DMS53 (cell line): ENCODE measurements at places on chromosomes 12 and 14.

GRCh38 chr12:102539651-102540553 is 59.5 kb upstream of the IGF1 start:
- peak; percentile 23 for DNase-seq

GRCh38 chr12:106740818-106741217 is 33.7 kb upstream of the RIC8B start:
- no peak for DNase-seq

GRCh38 chr12:57772429-57773322 is at the start of gene EEF1AKMT3:
Gene EEF1AKMT3, plus strand, starts transcription at chr12:57772614. Its CDS starts 111 bp downstream, at chr12:57772725.
- peak; percentile 92 for DNase-seq

DNA sequence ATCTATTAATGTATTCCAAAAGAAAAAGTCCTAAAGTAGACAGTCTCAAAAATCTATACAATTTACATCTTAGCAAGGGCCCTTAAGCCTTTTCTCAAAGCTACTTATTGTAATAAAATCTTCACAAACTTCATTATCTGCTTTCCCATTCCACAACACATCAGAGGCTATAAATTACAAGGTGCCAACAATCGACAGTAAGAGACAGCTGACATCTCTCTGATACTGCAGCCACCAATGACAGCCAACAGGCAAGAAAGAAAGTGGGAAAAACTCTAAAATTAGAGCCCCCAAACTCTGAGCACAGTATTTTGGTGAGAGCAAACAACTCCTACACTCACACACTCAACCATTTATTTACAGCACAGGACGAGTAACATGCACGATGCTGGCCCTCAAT is 2.2 kb downstream of the ANGEL1 start:
- DNase-seq: no peak

DNA sequence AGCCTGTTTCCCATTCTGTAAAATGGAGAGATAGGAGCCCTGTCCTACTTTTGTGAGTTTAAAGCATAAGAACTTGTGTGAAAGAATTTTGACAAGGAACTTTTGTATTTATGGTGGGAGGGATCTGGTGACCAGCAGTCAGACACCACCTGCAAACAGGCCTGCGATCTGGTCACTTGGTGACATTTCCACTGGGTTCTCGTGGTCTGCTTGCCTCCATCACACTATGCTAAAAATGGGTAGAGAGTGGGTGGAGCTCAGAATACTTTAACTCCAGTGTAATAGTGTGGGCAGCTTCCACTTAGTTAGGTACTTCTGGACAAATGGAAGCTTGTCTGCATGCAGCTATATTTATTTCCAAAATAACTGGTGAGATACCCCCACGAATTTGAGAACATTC is 26.5 kb upstream of the PLXNC1 start:
- DNase-seq: no peak

DNA sequence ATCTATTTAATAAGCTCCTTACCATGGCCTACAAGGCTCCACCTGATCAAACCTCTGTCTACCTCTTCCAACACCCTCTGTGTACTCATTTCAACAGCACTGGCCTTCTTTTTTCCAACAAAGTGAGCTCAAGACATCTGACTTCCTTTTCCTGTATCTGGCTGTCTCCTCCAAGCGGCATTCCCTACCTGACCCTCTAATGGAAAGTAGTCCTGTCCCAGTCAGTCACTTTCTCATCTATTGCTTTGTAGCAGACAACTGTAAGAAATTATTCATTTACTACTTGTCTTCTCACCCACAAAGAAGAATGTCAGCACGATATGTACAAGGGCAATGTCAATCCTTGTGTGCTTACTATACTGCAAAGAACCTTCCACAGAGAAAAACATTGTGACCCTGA is 149.6 kb downstream of the MED13L start:
- DNase-seq: no peak

- no peak for DNase-seq
These were observed 211.0 kb upstream of the FAR2 start for GRCh38 chr12:28938056-28938455.

DNA sequence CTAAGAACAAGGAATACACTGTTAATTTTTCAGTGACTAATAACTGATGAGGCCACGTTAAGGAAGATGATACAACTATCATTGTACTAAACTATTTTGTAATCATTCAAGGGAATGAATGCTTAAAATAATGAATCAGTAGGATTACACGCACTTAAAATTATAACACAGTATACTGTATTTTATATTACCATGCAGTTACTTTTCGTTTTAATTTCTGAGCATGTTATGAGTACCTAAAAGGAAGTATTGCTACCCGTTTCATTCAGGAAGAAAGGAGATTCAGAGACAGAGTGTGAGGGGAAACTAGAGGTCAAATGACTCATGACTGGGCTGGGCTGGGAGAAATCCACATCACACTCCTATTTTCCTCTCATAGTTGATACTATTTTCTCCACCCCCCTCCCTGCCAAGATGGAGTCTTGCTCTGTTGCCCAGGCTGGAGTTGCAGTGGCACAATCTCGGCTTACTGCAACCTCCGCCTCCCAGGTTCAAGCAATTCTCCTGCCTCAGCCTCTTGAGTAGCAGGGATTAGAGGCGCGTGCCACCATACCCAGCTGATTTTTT is 202.0 kb downstream of the PPM1H start:
- peak; percentile 33 for DNase-seq

DNA sequence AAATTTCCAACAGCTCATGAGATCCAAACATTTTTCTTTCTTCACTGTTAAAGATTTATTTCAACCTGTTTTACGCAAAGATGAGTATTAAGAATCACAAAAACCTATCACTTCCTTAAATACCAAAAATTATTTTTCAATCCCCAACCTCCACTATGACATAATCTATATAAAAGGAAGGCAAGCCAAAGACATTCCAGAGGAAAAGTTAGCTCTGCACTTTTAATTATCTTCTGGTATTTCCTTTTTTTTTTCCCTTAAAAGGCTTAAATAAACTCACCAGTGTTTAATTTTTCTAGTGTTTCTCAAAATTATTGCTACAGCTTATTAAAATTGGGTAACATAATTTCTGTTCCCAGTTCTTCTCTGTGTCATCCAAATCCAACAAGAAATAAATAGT is 75.9 kb downstream of the BMP4 start:
- DNase-seq: no peak

GRCh38 chr12:127723251-127723650 is 543.7 kb upstream of the TMEM132C start:
- no peak for DNase-seq

- DNase-seq: no peak
These were observed 41.0 kb downstream of the GSC start for GRCh38 chr14:94728950-94729349.

DNA sequence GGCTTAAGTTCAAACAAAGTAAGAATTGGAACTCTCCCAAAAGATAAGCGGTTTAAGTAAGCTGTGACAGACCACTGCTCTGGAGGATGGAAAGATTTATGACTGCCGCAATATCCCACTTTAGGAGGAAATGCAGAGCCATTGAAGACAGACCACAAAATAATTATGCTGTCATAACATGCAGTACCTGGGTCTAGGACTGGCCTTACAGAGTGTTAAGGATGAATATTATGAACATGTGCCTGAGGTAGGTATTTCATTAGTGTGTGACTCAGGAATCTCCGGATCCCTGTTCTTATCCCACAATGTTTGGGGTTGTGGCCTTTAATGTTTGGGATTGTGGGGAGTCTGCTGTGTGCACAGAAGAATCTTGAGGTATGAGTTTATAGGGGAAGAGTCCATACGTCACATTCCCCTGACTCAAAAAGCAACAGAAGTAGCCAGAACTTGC is 114.9 kb downstream of the SAMD4A start:
- DNase-seq: no peak

- peak; percentile 77 for DNase-seq
These were observed 214.7 kb downstream of the NOVA1 start for GRCh38 chr14:26382901-26383685.

GRCh38 chr12:93802698-93803423 is 125.7 kb downstream of the CRADD start:
- peak; percentile 10 for DNase-seq

GRCh38 chr12:20314328-20314727 is 54.0 kb upstream of the PDE3A start:
- no peak for DNase-seq

GRCh38 chr12:115897729-115898128 is 379.8 kb downstream of the MED13L start:
- no peak for DNase-seq

- no peak for DNase-seq
These were observed 8.0 kb upstream of the ACTN1 start for GRCh38 chr14:68986926-68987652.

GRCh38 chr14:52124791-52125684 is 56.2 kb upstream of the NID2 start:
- DNase-seq: no peak

DNA sequence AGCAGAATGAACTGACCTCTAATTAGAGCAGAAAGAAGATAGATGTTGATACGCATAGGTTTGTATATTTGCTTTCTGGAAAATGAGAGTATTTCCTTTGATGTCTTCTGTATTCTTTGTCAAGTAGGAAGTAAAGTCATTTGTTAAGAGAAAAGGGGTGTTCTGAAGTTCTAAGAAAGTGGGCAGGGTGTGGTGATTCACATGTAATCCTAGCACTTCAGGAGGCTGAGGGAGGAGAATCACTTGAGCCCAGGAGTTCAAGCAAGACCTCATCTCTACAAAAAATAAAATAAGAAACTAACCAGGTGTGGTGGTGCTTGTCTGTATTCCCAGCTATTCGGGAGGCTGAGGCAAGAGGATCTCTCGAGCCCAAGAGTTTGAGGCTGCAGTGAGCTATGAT is 2.8 kb downstream of the RHNO1 start:
- no peak for DNase-seq

- DNase-seq: no peak
These were observed 323.9 kb downstream of the TMEM132D start for GRCh38 chr12:129579879-129580278.

DNA sequence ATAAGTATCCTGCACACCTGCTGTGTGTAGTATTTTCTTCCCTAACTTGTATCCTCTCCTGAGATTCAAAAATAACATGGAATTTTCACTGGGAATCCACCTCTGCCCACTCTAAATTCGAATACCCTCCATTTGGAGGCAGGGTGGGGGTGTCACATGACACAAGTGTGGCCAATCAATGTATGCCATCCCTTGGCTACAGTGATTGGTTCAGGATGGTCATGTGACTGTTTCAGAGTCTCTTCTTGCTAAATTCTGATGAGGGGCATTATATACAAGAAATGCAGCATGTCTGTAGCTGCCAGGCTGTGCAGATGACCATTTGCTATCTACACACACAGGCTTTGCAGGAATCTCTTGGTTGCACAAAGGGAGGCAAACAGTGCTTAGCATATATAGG is 86.8 kb upstream of the TMEM132C start:
- no peak for DNase-seq

DNA sequence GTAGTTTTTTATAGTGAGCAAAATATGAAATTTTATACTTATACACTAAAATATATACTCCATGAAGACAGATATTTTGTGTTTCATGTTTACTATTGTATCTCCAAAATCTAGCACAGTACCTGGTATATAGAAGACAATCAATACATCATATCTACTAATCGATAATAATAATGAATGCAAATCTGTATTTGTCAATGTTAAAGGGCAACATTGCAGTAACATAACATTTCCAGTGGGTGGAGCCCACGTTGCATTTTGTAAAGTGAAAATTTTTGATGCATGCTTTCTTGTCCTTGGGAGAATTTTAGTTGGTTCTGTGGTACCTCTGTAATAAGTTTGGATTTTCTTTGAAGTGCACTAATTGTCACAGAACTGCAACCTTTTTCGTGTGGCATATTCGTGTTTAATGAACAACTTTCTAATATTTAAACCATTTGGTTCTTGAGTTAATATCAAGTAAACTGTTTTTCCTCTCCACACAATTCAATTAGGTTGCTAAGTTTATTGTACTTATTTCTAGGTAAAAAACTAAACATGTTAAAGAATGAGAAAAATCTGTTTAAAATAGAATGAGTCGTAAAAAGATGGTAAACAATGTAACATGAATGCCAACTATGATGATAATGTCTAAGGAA is 47.4 kb downstream of the AVPR1A start:
- peak; percentile 67 for DNase-seq

- DNase-seq: peak; percentile 47
These were observed 71.5 kb upstream of the ARHGAP5 start for GRCh38 chr14:32005628-32006027.

DNA sequence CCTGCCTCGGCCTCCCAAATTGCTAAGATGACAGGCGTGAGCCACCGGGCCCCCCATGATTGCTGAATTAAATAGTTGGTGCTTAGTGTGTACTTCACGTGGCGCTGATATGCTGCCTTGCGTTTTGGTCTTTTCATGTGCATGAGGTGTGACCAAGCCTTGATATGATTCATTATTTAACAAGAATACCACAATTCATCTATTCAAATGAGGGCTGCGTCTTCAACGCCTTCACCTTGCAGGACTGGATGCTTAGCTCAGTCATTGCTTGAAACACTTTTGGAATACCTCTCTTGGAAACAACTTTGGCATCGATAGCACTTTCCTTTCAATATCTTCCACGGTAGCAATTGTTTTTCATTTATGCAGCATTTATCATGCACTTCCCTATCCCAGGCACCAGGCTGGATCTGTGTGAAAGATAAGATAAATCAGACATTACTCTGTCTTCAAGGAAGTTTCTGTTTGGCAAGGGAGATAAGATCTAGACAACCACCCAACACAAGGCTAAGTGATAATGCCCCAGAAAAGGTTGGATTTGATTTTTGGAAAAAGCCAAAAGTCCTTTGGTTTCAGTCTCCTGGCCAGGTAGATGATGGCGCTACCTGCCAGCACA is 1.3 kb upstream of the TEAD4 start:
- peak; percentile 78 for DNase-seq

DNA sequence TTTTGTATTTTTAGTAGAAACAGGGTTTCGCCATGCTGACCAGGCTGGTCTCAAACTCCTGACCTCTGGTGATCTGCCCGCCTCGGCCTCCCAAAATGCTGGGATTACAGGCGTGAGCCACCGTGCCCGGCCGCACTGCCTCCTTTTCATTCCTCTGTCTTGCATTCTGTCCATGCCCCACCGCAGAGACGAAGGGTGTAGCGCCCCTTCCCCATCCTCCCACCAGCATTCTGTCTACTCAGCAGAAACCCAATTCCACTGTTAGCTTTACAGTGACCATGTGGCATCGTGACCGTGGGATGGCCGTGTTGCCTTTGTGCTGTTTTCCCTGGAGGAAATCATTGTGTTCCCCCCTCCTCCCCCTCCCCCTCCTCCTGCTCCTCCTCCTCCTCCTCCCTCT is 10.3 kb downstream of the TEX22 start:
- DNase-seq: no peak

GRCh38 chr12:9668161-9669018 is 1.1 kb upstream of the CLEC2D start:
- DNase-seq: no peak

DNA sequence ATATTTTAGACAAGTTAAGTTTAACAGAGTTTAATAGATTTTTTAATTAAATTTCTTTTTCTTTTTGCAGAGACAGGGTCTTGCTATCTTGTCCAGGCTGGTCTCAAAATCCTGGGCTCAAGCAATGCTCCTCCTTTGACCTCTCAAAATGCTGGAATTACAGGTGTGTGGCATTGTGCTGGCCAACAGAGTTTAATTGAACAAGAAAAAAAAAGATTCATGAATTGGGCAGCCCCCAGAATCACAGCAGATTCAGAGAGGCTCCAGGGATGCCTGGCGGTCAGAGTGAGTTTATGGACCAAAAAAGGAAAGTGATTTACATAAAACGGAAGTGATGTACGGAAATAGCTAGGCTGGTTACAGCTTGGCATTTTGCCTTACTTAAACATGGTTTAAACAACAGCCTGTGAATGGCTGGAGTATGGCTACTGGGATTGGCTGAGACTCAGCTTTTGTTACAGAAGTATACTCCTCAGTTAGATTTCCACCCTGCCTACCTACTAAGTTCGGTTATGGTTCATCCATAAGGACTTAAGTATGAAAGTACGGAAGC is 14.5 kb upstream of the TESPA1 start:
- no peak for DNase-seq

GRCh38 chr14:53715193-53715721 is 241.4 kb downstream of the BMP4 start:
- DNase-seq: peak; percentile 11
